Stimulated activated CD4-positive, alpha-beta T cell treated with anti-CD3 and anti-CD28 coated beads, TNF-alpha, amount 100 ng/mL, for 4 hours (primary cell): ENCODE measurements at places on chromosomes 6 and 20.

DNA sequence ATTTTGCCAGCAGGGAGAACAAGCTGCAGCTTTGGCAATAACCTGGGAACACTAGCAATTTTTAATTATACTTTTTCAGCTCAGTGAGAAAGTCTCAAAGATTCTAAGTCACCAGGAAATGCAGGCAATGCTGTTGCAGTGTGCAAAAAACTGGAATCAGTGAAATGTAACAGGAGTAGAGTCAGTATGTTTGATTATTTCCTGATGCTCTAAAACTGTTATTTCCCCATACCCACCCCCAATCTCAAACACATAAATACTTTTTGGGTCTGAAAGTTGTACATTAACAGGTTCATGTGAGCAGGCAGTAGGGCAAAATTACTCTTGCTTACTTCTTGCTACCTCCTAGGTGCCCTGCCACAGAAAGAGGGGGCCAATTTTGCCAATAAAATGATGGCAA lies 65.4 kb upstream of the BEND6 start:
- no peak for DNase-seq

- DNase-seq: no peak
These were observed 17.7 kb upstream of the DST start for GRCh38 chr6:56660381-56660730.

- DNase-seq: no peak
These were observed 63.0 kb upstream of the EIF2S2 start for GRCh38 chr20:34175079-34175478.

GRCh38 chr6:103367212-103367611 lies 1492.5 kb downstream of the HACE1 start:
- DNase-seq: no peak

- no peak for DNase-seq
These were observed 1060.3 kb upstream of the CITED2 start for GRCh38 chr6:140434761-140435160.

DNA sequence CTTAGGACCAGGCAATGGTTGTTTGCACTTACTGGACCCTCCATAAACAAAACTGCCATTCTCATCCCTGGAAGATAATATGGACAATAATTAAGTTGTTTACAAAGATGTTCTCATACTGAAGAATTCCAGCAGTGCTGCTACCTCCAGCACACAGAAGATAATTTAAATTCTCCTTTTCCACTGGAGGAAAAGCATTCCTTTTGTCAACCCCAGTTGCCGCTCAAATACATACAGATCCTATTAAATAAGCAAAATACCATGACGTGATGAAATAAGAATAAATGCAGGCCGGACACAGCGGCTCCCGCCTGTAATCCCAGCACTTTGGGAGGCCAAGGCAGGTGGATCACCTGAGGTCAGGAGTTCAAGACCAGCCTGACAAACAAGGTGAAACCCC lies 54.5 kb upstream of the IPCEF1 start:
- DNase-seq: no peak

GRCh38 chr6:148332088-148332487 lies 10.6 kb upstream of the SASH1 start:
- no peak for DNase-seq

DNA sequence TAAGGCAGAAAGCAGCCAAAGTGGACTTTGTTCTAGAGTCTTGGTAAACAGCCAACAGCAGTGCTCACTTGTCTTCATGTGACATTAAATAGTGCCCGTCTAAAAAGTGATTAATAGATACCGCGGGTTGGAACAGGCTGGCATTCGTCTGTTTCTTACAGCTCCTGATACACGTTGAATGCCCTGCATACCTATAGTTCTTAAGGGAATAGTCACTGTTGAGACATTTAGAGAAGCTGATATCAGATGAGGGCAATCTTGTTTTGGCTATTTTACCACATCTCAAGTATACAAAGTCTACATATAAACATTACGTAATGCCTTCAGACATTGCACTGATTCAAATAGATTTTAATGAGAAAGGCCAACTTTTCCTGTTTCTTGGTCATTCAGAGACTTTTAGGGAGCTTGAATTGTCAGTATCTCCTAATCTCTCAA lies 374.9 kb upstream of the FLRT3 start:
- DNase-seq: no peak

- peak; percentile 81 for DNase-seq
These were observed at the start of gene TMEM242 for GRCh38 chr6:157323255-157323965. Gene TMEM242, minus strand, starts transcription at chr6:157323519. Its CDS starts 20 bp downstream, at chr6:157323499.

DNA sequence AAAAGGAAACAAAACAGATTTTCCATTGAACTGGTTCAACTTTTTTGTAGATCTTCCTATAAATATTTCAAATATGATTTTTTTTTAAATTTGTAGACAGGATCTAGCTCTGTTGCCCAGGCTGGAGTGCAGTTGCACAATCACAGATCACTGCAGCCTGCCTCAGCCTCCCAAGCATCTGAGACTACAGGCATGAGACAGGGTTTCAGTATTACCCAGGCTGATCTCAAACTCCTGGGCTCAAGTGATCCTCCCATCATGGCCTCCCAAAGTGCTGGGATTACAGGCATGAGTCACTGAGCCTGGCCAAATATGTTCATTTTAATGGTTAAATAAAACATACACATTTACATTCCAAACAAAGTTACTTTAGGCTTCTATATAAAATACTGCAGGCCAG lies 33.6 kb downstream of the SAMHD1 start:
- no peak for DNase-seq

DNA sequence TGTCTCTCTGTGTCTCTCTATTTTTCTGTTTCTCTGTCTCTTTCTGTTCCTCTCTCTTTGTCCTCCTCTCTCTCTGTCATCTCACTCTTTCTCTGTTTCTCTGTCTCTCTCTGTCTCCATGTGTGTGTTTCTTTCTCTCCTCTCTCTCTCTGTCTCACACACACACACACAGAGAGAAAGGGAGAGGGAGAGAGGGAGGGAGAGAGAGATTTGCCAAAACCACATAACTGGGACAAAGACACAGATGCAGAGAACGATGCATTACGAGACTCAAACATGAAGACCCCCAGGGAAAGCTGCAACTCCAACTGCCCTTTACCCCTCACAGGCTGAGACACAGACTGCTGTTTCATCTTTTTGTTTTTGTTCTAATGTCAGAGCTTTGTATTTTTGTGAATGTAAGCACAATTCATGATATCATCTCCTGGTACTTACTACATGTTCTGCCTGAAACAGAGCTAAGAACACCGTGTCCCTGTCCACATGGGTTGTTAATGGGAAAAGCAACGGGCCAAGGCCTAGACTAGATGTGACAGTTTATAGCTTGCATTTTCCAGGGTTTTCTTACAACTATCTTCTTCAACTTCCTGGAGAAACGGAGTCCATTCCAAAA lies 177.1 kb upstream of the ARID1B start:
- DNase-seq: no peak

DNA sequence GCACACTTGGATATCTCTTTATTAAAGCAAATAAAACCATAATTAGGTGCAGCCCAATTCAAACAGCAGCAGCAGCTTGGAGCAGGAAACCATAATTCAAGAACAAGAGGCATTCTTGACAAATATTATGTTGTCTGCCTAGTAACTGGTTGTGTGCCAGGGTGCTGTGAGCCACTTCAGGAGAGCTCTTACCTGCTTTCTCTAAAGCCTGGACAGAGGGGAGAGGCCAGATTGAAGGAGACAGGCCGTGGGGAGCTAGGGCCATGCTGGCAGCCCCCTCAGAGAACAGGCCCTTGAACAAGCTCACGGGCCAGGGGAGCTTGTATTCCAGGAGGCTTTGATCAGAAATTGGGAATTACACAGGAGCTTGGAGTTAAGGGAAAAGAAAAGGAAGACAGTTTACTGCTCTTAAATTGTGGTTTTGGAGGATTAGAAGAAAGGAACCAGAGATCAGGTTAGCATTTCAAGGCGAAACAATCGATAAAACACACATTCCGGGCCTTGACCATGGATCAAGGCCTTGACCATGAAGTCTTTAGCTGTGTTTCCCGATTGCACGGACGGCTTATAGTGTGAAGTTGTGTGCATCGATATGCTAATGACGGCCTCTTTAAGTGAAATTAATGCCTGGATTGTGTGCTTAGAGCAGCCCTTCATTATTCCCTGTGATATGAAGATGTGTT lies 69.8 kb upstream of the NKX2-2 start:
- no peak for DNase-seq

GRCh38 chr6:33160728-33161344 lies 31.4 kb downstream of the COL11A2 start:
- no peak for DNase-seq

GRCh38 chr6:83169511-83169910 lies 23.6 kb downstream of the PGM3 start:
- no peak for DNase-seq

GRCh38 chr6:83884523-83884922 lies 25.0 kb downstream of the CYB5R4 start:
- DNase-seq: no peak

DNA sequence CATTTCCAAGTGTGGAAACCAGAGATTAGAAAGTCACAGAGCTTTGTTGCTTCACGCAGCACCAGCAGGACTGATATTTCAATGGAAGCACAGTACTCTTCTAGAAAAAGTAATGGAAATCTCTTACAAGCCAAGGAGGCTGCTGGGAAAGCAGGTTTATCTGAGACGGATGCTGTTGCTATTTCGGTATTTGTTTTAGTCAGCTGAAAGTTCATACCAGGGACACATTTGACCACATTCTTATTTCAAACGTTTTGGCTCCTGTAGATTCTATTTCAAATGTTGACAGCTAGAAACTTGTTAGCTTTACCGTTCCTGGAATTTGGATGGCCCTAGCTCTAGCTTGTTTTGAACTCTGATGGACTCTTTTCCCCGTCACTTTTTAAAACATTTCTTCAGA lies 3.7 kb upstream of the TMEM242 start:
- no peak for DNase-seq

- DNase-seq: no peak
These were observed 241.8 kb upstream of the FOXQ1 start for GRCh38 chr6:1070085-1070521.

DNA sequence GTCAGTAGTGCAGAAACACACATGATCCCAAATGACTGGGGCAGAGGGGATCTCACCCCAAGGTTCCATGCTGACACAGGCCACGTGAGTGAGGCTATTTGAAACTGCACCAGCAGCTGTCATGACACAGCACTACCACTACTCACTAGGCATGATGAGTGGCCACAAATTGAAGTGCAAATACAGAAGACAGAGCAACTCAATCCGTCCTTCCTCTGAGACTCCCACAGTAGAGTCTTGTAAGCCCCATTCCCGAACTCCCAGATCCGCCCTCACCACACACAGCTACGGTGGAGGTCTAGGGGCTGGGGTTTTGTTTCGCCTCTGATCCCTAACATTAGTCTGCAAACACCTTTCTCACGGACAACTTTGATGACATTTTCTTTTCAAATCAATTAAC lies 113.3 kb upstream of the NUP153 start:
- no peak for DNase-seq

DNA sequence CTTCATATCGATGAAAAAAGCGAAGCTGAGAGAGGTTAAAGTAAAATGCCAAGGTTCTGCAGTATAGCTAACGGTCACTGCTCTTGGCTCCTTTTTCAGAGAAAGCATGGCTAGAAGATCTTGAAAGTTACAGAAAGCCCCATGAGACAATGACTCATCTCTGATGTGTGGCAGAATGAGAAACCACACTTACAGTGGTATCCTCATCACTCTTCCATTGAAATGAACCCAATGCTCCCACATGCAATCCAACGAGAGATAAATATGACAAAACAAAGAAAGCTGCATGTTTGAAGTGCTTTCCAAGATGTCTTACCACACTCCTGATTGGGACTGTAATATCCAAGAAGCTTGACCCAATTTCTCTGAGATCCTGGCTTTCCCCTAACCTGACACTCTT lies 694.9 kb downstream of the PRKN start:
- no peak for DNase-seq

- DNase-seq: no peak
These were observed 63.4 kb downstream of the BACH2 start for GRCh38 chr6:90233213-90233612.

DNA sequence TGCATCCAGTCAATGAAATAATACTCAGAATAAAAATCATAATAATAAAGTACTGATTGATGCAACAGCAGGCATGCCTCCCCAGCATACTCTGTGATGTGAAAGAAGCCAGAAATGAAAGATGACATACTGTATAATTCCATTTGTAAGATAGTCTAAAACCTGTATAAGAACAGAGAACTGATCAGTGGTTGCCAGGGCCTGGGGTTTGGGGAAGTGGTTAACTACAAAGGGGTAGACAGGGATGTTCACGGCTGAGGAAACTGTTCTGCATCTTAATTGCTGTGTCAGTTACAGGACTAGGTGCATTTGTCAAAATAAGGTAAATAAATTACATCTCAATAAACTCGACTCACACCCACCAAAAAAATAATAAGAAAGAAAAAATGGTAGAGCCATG lies 81.3 kb upstream of the BMP2 start:
- no peak for DNase-seq

DNA sequence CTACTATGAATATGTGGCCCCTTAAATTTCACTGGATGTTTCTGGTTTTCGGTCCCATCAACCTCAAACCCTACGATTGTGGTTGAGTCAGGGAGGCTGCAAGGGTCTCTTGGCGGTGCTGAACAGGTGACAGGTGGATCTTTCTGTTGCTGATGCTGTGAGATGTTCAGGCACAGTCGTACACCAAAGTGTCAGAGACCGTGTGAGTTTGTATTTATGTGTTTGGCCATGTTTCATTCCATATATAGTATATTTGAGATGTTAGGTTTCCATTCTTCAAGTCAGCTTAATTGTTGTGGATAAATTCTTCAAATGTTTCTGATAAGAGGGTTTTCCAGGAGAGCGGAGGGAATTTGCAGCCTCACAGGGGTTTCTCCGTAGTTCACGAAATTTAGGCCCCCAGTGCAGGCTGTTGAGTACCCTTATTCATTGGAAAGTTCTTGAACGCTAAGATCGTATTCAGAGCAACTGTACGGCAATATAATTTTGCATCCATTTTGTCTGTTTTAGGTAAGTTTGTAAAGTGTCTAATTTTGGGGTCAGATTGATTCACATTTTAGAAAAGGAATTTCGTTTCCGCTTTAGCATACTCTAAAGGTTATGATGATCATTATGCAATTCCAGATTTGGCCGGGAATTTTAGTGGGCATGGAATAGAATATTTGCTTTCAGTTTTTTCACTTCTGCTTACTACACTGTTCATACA lies 1.2 kb downstream of the TAB2 start:
- DNase-seq: no peak

GRCh38 chr20:60254901-60255411 lies 296.7 kb downstream of the CDH26 start:
- no peak for DNase-seq

- no peak for DNase-seq
These were observed 469.7 kb downstream of the CDKAL1 start for GRCh38 chr6:21003780-21004541.
